NAMALWA (cell line): ENCODE measurements at places on chromosomes 7 and 10.

GRCh38 chr7:25181532-25181931 is 46.8 kb downstream of the NPVF start:
- no peak for DNase-seq

DNA sequence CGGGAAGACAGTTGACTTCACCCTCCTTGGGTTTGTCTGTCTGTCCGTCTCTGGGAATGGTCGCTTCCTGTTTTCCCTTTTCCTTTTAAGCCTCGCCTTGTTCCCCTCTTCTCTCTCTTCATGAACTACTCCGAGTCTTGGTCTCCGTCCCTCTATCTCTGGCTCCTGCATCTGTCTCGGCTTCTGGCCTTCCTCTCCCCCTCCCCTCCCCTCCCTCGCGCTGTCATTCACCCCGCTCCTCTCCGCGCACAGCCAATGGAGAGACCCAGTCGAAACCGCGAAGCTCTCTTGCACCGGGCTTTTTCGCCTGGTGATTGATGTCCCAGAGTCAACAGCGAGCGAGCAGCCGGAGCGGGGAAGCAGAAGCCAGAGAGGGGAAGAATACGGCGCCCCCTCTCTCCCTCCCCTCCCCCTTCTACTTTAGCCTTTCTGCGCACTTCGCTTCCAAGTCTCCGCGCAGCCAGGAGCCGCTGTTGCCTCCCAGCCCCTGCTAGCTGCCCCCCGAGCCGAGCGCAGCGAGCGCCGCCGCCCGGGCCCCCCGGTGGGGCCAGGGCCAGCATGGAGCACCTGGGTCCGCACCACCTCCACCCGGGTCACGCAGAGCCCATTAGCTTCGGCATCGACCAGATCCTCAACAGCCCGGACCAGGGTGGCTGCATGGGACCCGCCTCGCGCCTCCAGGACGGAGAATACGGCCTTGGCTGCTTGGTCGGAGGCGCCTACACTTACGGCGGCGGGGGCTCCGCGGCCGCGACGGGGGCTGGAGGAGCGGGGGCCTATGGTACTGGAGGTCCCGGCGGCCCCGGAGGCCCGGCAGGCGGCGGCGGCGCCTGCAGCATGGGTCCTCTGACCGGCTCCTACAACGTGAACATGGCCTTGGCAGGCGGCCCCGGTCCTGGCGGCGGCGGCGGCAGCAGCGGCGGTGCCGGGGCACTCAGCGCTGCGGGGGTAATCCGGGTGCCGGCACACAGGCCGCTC is at the start of gene TLX1:
Gene TLX1 (plus strand): TSS at position 317 of the 978 bp plus-strand sequence. CDS start 242 bp downstream, at position 559.
- no peak for DNase-seq

- peak; percentile 77 for DNase-seq
Measured at GRCh38 chr7:2698581-2699288, 10.7 kb downstream of the AMZ1 start.

- no peak for DNase-seq
Measured at GRCh38 chr10:119896061-119896655, 3.6 kb downstream of the SEC23IP start.

- no peak for DNase-seq
Measured at GRCh38 chr10:84159076-84159685, 14.4 kb upstream of the GPR15LG start.

DNA sequence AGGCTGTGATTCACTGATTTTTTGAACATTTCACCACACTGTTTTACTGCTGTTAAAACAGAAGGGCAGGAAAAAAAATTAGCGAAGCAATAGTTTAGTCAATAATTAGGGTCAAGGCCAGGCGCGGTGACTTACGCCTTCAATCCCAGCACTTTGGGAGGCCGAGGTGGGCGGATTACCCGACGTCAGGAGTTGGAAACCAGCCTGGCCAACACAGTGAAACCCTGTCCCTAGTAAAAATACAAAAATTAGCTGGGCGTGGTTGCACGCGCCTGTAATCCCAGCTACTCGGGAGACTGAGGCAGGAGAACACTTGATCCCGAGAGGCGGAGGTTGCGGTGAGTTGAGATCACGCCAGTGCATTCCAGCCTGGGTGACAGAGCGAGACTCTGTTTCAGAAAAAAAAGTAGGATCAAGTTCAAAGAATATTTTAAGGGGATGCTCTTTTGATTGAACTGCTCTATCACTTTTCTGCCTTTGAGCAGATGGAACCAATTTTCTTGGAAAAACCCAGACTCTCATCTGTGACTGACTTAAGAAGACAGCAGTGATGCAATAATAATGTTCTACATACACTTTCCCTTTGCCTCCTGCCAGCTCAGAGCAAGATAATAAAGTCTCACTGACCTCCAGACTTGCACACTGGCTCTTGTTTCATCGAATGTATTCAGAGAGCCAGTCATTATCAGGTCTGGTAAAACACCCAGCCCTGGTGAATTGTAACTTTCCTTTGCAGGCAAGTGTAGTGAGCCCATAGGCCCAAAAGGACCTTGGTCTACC is 1.6 kb upstream of the PPA1 start:
- no peak for DNase-seq

- no peak for DNase-seq
Measured at GRCh38 chr7:93921607-93922566, at the start of gene GNG11. Gene GNG11, plus strand, starts transcription at chr7:93921735. Its CDS starts 403 bp downstream, at chr7:93922138.

- DNase-seq: no peak
Measured at GRCh38 chr7:117896339-117896738, 23.1 kb upstream of the CTTNBP2 start.

GRCh38 chr10:32148864-32149251 is 92.6 kb upstream of the KIF5B start:
- no peak for DNase-seq

GRCh38 chr7:15764851-15765382 is 78.4 kb upstream of the MEOX2 start:
- DNase-seq: no peak

DNA sequence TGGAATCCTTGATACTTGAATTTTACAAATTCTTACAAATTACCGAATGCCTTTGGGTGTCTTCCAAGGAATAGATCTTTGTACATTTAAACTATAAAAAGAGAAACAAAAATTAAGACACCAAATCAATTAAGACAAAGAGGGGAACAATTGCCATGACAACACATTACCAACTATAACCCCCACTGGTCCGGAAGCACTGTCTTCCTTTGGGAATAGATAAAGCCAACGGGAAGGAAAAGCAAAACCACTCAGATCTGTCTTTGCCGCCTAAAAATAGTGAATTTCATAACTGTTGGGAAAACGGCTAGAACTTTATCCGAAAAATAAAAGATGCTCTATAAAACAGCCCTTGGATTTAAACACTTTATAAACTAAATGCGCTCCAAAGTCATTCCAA is 37.4 kb downstream of the GRB10 start:
- DNase-seq: no peak

- DNase-seq: no peak
Measured at GRCh38 chr10:69270990-69271389, 7.3 kb upstream of the HK1 start.

DNA sequence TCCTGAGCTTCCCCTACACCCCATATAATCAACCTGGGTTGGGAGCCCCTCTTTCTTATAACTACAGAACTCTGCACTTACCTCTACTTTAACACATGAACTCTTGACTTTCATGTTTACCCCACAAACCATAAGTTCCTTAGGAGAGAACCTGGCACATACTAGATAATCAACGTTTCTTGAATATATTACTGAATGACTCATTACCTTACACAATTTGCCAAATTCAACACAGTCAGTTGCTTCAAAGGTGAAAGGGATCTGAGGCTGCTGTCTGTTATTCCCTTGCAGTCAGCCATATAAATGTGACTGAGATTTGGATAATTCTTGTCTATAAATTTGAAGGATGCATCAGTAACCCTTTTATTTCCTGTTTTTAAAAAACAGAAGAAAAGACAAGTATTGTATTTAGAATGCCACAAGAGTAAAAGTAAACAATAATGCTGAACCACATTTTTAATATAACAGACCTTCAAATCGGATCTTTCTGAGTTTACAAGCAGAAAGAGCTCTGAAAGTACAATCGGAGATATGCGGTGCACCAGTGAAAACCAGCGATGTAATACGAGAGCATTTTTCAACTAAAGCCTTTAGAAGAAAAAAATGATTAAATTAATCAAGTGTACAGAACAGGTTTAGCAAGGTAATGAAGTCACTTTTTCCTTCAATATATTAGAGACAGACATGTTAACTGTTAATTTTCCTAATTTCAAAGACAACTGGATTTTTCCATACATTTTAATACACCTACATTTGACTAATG is 29.5 kb upstream of the LRRC17 start:
- DNase-seq: no peak

DNA sequence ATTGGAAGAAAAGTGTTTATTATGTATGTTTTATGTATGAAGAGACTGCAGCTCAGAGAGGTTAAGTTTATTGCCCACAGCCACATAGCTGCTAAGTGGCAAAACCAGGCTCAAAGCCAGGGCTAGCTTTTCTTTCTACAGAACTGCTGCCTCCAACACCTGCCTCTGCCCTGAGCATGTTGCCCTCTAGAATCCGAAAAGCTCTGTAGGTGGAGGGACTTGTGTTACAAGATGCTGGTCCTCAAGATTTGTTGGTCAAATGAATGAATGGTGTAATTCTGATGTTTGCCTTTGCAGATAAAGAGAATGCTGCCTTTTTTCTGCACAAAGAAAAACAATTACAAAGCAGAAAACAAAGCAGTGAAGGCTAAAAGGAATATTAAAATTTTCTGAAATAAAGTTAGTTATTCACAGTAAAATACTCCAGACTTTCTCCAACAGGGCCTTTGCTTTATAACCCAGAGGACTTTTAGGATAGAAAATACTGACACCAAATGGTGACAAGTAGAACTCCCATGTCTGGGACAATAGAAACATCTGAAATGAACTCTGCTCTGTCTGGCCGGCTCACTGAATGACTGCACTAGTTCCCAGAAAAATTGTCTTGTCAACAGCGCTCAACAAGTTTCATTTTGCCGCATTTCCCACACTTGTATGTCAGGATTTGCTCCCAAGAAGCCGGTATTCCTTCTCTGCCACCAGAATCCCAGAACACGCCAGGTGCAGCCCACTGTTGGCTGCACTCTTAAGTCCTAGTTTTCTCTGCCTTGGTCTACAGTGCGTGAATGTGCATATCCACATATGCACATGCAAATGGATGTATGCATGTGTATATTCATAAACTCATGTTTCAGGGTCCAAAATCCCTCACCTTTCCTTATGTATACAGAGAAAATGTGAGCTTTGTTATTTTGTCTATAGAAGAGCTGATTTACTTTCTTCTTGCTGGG is 11.0 kb upstream of the DNTT start:
- DNase-seq: peak; percentile 83

DNA sequence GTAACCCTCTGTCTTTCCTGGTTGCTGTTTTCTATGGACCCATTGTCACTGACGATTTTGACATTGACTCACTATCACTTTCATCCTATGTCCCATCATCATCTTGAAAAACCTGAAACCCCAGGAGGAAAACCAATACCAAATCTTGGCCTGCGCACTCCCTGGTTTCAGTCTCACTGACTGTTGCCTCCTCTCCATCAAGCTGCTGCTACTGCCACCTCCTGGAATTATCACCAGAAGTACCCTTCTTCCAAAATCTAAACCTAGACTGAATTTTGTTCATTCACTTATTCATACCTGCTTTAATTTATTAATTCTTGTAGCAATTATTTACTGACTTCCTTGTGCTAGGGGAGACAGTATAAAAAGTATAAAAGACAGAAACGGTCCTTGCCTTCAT is 44.5 kb upstream of the ACBD5 start:
- DNase-seq: peak; percentile 17

- DNase-seq: no peak
Measured at GRCh38 chr10:16529853-16530252, 8.2 kb upstream of the C1QL3 start.

DNA sequence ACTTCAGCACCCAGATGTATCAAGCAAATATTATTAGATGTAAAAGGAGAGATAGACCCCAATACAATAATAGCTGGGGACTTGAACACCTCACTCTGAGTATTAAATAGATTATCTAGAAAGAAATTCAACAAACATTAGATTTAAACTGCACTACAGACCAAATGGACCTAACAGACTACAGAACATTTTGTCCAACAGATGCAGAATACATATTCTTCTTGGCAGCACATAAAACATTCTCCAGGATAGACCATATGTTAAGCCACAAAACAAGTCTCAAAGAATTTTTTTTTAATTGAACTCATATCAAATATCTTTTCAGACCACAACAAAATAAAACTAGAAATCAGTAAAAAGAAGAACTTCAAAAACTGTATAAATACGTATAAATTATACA is 130.4 kb downstream of the MTERF1 start:
- DNase-seq: no peak

- no peak for DNase-seq
Measured at GRCh38 chr7:147153571-147153970, 1037.0 kb downstream of the CNTNAP2 start.

GRCh38 chr10:85599081-85599480 is 767.5 kb downstream of the GRID1 start:
- no peak for DNase-seq

DNA sequence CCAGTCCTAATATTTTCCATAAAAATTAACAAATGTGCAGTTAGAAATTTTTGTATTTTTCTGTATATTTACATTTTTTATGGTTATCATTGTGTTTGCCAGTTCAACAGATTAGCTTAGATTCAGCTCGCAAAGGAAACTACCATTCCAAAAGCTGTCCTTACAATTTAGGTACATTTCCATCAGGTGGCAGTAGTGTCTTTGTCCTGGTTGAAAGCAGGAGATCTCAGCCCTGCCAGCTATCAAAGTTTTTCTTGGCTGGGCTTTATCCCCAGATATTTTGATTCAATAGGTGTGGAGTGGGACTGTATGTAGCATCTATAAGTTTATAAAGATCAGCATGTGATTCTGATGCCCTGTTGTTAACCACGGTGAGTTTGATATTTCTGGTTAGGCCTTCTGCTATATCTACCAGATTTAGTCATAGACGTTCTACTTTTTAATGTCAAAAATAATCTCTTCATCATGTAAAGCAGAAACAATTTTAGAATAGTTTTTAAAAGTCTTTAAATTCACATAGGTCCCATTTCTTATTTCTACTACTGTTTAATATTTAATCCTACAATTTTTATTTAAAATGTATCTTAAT is 15.5 kb upstream of the ICA1 start:
- peak; percentile 49 for DNase-seq
